Hippocampal formation (tissue), 2 donors: ENCODE measurements at places on chromosomes 3 and 15.
A peak's percentile ranks its signal among the peaks of the same experiment; 100 is the strongest.

DNA sequence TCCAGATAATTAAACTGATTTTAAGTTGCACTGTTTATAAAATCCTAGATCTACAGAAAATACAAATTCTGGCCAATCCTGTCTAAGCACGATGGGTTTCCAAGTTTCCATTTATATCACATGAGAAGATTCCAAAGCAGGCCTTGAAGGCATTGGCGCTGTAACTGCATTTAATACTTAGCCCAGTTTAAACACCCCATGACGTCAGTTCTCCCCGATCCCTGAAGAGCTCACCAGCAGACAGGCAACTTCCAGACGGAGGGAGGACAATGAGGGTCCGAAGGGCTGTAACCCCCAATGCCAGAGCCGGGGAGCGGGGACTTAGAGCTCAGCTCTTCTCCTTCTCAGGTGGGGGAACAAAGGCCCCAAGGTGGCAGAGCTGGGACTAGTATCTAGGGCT lies 117.3 kb downstream of the XXYLT1 start:
- DNase-seq = no peak

DNA sequence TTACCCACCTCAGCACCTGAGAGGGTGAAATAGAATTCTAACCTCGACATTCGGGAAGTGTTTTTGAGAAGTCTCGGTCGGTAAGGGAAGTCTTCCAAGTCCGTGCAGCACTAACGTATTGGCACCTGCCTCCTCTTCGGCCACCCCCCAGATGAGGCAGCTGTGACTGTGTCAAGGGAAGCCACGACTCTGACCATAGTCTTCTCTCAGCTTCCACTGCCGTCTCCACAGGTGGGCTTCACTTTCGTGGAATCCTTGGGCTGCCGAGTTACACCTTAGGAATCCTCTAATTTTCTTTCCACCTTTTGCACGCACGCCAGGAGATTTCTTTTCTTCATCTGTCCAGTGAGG lies 775 bp downstream of the CCNDBP1 start:
- no peak for DNase-seq

DNA sequence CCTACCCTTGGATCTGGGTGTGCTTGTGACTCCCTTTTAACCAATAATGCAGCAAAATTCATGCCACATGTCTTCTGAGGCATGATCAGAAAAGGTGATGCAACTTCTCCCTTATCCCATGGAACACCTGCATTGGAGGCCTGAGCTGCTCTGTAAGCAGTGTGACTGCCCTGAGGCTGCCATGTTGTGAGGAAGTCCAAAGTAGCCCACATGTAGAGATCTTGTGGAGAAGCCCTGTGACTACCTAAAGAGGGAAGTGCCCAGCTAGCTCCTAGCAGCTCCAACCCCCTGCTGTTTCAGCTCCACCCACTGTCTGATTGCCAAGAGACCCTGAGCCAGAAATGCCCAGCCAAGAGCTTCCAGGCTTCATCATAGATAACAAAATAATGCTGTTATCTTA lies 6.4 kb upstream of the NR1D2 start:
- DNase-seq = no peak

GRCh38 chr15:60854858-60855564 lies 374.1 kb downstream of the RORA start:
- DNase-seq = no peak

GRCh38 chr3:166554023-166554422 lies 716.8 kb upstream of the BCHE start:
- DNase-seq = no peak

- no peak for DNase-seq
Observed at GRCh38 chr15:69013726-69014406, 629 bp upstream of the NOX5 start.

DNA sequence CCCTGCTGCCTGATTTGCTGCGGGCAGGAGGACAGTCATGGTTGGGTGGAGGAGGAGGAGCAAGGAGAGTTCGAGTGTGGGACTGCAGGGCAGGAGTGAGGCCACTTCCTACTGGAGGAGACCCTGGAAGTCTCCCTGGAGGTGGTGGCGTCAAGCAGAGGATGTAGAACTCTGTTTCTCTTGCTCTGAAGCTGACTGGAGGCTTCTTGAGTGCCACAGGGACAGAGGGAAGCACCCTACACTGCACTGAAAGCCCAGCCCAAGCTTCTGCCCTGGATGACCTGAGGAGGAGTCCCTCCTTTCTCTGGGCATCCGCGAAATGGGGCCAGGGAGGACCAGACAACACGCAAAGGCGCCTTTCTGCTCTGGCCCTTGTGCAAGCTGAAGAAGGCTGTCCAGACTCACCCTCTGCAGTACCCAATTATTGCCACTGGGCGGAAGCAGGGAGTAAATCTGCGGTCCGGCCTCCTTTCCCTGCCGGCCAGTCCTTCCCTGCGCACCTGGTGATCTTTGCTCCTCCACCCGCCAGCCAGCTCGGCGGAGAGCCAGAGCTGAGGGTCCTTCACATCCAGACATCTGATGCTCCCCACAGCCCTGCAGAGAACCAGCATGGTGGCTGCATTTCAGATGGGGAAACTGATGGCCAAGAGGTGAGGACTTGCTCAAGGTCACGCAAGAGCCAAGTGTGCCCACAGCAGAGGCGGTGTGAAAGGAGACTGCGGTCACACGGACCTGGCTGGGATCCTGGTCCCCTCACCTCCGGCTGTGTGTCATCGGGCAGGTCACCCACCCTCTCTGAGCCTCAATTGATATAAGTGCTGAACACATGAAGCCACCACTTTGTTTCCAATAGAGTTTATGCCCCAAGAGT lies 207.1 kb downstream of the TBC1D2B start:
- DNase-seq = peak; percentile 25

GRCh38 chr15:67146234-67146633 lies 80.8 kb downstream of the SMAD3 start:
- no peak for DNase-seq

- no peak for DNase-seq
Observed at GRCh38 chr3:160103397-160103796, 114.8 kb downstream of the IL12A start.

DNA sequence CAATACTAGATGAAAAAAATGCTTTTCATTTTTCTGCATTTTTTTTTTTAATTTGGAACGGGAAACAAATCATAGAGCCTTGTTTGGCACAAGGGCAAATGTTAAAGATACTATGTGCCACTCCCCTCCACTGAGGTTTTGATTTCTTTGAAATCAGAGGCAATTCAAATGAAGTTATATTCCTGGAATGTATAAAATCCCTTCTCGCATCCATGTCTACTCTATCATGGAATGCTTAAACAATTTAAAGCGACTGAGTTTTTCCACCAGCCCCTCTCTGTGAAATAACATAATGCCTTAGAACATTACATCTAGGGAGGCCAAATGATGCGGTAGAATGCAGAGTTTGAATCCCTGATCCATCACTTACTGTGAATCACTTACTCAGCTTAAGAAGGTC lies 69.7 kb downstream of the FMN1 start:
- no peak for DNase-seq

GRCh38 chr15:41507820-41508290 lies 5.8 kb downstream of the LTK start:
- no peak for DNase-seq

DNA sequence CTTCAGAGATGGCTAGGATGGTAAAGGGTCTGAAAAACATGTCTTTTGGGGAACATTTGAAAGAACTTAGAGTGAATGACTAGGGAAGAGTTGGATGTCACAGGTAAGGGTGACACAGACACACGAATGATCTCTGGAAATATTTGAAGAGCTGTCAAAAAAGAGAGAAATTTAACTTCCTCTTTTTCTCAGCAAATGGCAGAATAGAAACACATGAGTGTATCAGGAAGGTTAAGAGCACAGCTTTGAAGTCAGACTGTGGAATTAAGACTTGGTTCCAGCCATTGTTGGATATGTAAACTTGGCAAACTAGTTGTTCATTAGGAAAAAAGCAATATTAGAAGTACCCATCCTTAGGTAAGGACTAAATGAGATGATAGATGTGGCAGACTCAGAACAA lies 117.7 kb downstream of the IMPG2 start:
- no peak for DNase-seq

GRCh38 chr15:98484914-98485313 lies 163.4 kb upstream of the IGF1R start:
- DNase-seq = no peak

GRCh38 chr3:67518236-67518635 lies 136.2 kb downstream of the SUCLG2 start:
- DNase-seq = no peak

- no peak for DNase-seq
Observed at GRCh38 chr15:52010633-52011595, 8.1 kb upstream of the MAPK6 start.

GRCh38 chr15:35567392-35567791 lies 21.4 kb upstream of the DPH6 start:
- DNase-seq = no peak

DNA sequence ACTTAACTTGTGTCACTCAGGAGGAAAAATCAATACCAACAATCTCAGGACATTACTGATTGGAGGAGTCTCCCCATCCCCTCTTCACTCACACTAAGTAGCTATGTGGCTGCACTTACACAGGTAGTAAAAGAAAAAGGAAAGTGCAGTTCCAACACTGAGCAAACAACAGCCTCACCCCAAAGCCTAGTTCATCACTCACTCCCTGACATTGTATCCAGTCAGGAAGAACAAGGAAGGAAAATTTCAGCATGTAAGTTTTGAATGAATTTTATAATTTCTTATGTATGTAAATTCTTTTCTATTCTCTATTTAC lies 273.4 kb downstream of the IGSF11 start:
- DNase-seq = no peak

GRCh38 chr15:100627789-100628395 lies 25.5 kb downstream of the ASB7 start:
- peak; percentile 31 for DNase-seq

DNA sequence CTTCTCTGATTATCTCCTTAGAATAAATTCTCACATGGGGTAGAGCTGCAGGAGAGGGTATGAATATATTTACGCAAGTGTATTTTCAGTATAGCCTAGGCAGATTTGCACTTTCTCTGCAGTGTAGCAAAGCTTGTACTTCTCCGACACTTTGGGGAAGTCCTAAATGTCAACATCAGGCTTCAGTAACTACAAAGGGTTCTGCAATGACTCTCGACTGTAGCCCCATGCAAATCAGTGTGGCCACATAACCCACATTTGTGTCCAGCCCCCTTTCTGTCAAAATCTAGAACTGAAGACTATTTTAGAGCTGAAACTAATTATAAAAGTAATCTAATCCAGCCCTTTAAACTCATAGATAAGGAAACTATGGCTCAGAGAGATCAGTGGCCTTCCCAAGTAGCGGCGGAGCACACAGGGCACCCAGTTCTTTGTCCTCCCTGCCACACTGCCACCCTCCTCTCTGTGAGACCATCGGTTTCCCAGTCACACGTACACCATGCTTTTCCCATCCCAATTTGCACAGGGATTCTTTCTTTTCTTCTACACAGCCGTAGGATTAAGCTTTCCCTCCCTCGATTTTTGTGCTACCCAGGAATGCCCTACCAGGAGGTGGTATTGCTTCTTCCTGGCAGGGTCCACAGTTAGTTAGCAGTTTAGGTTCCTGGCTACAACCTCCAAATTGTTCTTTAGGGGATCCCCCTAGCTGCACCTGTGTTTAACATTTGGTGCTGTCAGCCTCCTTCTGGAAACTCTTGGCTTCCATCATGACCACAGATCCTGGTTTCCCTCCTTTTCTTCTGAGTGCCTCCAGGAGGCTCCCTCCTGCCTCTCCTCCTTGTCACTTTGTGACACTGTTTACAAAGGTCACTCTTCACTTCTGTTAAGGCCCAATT lies 22.9 kb downstream of the MRAS start:
- no peak for DNase-seq

GRCh38 chr3:12974819-12975218 lies 98.4 kb downstream of the IQSEC1 start:
- DNase-seq = no peak

- DNase-seq = peak; percentile 65
Observed at GRCh38 chr3:156404217-156404616, 150.7 kb downstream of the SSR3 start.

GRCh38 chr15:31294067-31294466 lies 32.6 kb upstream of the KLF13 start:
- no peak for DNase-seq

DNA sequence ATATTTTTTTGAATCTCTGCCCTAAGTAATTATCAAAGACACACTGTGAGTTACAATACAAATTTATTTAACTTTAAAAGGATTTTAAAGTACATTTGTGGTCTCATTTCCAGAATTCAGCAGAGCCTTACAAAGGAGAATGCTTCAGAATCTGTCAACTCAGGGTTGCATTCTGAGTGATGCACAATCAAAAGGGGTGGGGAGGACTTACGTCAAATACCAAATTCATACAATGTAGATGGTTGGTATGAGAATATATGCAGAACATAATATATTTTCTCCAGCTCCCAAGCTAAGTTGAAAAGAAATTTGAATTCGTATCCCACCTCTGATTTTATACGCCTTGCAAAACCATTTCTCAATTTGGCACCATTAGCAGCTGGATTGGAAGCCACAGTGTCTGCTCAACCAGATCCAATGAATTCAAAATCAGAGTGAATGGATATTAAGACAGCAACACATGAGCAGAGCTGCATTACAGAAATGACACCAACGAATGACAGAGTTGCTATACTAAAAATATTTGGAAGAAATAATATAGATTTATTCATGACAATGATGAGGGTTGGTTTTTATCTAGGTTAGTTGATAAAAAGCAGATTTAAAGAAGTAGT lies 110.4 kb upstream of the CFAP20DC start:
- no peak for DNase-seq

GRCh38 chr3:132174500-132174899 lies 139.7 kb upstream of the CPNE4 start:
- no peak for DNase-seq

DNA sequence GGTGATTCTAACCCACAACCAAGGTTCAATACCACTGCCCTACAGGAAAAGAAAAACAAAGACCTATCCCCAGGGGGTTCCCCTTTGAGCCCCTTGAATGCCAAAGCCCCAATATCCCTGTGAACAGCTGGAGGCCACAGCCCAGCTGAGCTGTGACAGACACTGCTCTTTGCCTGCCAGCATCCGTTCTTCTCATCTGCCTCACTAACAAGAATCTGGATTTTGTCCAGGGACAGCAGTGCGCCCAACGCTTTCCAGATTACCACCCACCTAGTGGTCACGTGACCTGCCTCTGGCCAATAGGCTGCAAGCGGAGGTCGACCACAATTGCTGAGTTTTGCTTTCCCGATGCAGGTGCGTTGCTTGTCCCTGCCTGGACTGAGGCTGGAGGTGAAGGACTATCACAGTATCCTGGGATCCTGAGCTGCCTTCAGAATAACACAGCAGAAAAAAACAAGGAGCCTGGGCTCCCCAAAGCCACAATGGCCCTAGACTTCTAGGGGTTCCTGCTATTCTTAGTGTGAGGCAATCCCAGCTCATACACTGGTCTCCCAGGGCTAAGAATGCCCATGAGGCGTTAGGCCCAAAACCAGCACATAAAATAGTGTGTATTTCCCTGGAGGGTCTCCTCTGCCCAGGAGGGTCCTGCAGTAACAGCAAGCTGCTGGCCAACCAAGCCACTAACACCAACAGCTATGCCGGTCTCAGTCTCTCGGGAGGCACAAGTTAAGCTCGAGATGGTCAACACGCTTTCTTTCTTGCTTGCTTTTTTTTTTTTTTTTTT lies 13.8 kb downstream of the BDH1 start:
- DNase-seq = peak; percentile 18
